ENCODE measurements at places on chromosomes 4 and X. TPM values are rescaled to one million over a fixed set of nuclear protein-coding genes. Genes with fewer than 3 reads are reported as not detected.

DNA sequence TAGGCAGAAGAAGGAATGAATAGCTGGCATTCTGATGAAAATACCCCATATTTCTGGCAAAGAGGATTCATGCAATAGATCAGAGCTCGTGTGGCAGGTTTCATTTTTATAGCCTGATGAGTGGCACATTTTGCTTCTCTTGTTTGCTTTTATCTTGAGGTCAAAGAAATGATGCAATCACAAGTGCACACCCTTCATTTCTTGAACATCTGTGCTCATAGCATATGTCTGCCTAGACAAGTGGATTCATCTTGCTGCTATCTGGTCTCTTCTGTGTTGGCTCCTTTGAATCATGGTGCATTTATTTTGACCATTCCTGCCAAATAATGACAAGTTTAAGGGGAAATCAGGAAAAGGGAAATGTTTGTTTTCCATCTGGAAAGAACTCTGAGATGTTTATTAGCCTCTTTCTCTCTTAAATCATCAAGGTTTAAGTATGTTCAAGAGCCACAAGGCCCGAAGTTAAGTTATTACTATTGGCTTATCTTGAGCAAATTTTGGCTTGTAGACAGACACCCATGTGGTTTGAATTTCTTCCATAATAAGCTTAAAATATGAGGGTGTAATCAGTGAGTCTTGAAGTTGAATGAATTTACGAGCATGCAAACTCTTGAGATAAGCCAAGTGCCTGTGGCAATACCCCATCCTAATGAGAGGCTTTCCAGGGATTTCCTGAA, 59.3 kb upstream of the HS3ST1 start:
- DNase-seq, result no peak

XAGE1B gene
- not detected for polyA plus RNA-seq

MAB21L2 gene
- 0.06 TPM for polyA plus RNA-seq

CHRDL1 gene
- polyA plus RNA-seq, result 1.3 TPM
